NCI-H1105 (cell line): ENCODE measurements at places on chromosomes 16 and 17.

- no peak for DNase-seq
Observed at GRCh38 chr16:86289304-86289703, 221.0 kb upstream of the FOXF1 start.

GRCh38 chr16:82672676-82673075 is 45.9 kb downstream of the CDH13 start:
- DNase-seq, result no peak

- no peak for DNase-seq
Observed at GRCh38 chr17:20961586-20961985, 81.2 kb downstream of the USP22 start.

DNA sequence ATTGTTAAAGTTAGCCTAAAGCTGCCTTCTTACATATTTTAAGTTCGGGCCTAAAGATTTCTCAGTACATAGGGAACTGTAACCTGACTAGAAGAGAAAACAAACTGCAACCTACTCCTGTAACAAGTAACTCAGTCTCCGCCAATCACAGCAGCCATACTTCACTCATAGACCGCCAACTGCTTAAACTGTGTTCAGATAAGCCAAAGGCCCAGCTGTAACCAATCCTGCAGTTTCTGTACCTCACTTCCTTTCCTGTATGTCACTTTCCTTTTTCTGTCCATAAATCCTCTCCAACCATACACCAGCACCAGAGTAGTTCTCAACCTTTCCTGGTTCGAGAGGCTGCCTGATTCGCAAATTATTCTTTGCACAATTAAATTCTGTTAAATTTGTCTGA is 41.5 kb downstream of the GLG1 start:
- no peak for DNase-seq

DNA sequence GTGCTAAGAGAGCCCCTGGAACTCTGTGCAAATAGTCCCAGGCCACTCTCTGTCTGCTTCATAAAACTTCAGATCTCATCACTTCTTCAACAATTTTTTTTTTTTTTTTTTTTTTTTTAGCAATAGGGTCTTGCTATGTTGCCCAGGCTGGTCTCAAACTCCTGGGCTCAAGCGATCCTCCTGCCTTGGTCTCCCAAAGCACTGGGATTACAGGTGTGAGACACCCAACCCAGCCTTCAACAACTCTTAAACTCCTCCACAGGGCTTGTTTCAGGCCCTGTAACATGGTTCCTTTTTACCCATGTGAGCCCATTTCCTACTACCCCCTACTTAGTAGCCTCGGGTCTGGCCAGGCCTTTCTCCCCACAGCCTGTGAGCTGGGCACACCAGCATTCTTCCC is 39.3 kb upstream of the ICAM2 start:
- DNase-seq, result no peak

DNA sequence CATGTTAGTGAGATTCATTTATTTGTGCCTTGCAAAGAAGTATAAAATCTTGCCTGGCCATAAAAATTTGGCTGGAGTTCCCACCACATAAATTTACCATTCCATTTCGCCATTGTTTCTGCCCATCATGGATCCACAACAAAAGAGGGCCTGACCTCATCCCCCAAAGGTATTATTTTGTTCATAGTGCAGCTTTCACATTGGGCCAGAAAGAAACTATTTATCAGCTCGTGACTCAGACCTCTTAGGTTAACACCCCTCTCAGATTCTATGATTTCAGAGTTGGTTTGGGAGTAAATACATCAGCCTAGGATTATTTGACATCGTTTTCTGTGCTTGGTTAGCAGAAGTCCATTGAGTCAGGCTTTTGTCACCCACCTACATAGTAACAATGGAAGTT is 108.1 kb downstream of the SHISA6 start:
- no peak for DNase-seq

DNA sequence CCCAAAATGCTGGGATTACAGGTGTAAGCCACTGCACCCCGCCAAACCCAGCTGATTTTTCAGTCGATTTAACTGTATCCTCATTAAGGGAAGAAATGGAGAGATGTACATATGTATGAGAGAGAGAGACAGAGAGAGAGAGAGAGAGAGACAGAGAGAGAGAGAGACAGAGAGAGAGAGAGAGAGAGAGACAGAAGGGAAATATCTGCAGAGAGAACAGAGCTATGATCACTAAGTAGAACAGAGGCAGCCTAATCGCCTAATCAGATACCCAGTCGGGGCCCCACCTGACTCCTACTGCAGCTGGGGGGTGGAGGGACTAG is 70.0 kb downstream of the RBBP6 start:
- no peak for DNase-seq

- no peak for DNase-seq
Observed at GRCh38 chr16:73064212-73064993, 16.5 kb upstream of the ZFHX3 start.

- no peak for DNase-seq
Observed at GRCh38 chr17:35341411-35341992, 31.9 kb downstream of the SLFN11 start.

GRCh38 chr16:66286527-66286926 is 80.0 kb upstream of the CDH5 start:
- DNase-seq, result no peak

DNA sequence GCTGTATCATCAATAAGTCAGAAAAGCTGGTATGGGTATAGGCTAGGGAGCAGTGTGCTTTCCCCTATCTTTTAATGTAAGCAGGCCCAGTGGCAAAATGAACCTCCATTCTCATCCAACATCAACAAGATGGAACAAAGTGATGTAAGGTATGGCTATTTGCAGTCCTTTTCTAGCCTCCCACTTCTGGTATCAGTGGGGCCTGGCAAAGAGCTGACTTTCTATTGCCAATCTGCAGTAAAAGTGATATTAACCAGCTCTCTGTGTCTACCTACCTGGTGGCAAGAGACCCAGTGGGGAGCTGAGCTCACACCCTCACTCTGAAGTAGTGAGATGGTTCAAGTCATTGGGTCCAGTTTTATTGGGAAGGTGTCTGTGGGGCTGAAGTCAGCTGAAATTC is 1492.6 kb downstream of the CDH11 start:
- DNase-seq, result no peak

GRCh38 chr17:82941021-82942001 is 101.5 kb upstream of the ZNF750 start:
- DNase-seq, result no peak

DNA sequence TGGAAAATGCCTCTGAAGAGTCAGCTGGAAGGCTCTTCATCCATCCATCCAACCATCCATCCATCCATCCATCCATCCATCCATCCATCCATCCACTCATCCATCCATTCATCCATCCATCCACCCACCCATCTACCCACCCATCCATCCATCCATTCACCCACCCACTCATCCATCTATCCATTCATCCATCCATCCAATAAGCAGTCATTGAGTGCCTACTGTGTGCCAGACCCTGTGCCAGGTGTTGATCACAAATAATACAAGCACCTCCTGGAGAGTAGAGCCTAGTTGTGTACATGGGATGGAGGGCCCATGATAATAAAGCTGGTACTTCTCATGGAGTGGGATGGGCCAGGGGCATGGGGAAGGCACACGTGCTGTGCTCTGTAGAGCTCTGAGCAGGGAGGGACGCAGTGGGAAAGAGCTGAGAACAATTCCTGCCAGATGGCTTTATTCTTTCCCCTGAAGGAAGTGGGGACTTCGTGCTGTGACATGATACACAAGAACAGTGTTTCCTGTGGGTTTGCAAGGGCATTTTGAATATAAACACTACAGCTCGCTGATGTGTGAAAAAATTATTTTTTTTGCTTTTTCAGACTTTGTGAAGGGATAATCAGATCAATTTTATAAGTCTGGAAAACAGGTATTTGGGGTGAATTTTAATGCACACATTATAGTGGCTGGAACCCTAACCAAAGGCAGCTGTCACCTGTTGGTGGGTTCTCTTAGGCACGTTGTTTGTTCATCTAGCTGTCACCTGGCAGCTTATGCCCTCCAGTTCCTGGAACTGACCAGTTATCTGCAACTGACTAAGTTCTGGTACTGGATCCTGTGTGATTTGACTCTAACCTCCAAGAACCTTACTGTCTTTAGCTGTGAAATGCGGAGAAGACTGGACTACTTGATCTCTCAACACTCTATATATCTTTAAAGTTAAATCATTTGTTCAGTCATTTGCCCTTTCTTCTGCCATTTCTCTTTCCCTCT is 61.3 kb downstream of the PRKCB start:
- no peak for DNase-seq

- no peak for DNase-seq
Observed at GRCh38 chr17:9002606-9003354, 18.5 kb upstream of the NTN1 start.

GRCh38 chr17:61440697-61441096 is 11.5 kb upstream of the TBX4 start:
- DNase-seq, result no peak

GRCh38 chr16:87765776-87766484 is at the start of gene KLHDC4:
Gene KLHDC4 (minus strand): TSS chr16:87765986. CDS start chr16:87765890, 96 bp downstream.
- peak; percentile 41 for DNase-seq

DNA sequence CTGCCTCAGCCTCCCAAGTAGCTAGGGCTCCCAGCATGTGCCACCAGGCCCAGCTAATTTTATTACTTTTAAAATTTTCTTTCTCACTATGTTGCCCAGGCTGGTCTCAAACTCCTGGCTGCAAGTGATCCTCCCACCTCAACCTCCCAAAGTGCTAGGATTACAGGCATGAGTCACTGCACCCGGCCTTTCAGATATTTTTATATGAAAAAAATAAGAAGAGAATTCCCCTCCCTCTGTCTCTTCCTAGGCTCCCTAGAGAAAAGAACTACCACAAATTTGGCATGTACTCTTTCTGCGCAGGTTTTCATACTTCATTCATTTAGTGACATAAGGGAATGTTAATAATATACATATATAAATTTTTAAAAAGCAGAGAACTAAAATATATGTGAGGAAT is 21.7 kb upstream of the SMURF2 start:
- DNase-seq, result no peak

DNA sequence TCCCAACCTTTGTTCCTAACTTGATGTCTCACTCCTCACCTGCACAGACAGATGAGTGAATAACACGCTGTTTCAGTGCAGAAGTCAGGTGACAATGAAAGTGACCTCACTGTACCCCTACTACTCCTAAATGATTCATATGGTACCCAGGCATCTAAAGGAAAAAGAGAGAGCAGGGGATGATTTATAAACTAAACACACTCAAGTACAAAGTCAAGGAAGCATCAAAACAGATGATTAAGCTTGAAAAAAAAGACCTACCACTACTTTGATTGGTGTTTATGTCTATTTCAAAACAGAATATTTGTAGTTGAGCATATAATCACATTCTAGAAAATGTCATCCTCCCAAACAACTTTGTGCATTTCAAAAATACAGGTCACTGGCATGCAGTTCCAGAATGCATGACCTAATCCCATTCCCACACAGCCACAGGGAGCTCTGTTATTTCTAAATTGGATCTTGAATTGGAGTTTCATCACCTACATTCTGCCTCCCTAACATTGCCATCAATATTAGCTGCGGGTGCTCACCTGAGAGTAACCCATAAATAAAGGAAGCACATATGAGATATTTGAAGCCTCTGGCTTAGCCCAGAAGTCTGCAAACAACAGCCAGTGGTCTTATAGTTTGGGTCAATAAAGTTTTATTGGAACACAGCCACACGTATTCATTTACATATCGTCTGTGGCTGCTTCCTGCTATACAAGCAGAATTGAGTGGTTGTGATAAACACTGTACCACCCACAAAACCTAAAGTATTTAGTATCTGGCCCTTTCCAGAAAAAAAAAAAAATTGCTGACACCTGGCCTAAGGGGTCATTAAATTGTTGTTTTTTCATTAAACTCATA is 14.0 kb downstream of the HS3ST3A1 start:
- DNase-seq, result no peak

DNA sequence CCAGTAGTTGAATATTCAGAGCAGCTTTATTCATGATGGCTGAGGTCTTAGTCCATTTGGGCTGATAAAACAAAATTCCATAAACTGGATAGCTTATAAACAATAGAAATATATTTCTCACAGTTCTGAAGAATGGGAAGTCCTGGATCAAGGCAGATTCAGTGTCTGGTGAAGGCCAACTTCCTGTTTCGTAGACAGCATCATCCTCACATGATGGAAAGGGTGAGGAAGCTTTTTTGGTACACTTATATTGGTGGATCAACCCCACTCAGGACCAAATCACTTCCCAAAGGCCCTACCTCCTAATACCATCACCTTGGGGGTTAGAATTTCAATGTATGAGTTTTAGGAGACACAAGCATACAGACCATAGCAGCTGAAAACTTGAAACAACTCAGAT is 224.2 kb downstream of the CYB561 start:
- DNase-seq, result no peak

DNA sequence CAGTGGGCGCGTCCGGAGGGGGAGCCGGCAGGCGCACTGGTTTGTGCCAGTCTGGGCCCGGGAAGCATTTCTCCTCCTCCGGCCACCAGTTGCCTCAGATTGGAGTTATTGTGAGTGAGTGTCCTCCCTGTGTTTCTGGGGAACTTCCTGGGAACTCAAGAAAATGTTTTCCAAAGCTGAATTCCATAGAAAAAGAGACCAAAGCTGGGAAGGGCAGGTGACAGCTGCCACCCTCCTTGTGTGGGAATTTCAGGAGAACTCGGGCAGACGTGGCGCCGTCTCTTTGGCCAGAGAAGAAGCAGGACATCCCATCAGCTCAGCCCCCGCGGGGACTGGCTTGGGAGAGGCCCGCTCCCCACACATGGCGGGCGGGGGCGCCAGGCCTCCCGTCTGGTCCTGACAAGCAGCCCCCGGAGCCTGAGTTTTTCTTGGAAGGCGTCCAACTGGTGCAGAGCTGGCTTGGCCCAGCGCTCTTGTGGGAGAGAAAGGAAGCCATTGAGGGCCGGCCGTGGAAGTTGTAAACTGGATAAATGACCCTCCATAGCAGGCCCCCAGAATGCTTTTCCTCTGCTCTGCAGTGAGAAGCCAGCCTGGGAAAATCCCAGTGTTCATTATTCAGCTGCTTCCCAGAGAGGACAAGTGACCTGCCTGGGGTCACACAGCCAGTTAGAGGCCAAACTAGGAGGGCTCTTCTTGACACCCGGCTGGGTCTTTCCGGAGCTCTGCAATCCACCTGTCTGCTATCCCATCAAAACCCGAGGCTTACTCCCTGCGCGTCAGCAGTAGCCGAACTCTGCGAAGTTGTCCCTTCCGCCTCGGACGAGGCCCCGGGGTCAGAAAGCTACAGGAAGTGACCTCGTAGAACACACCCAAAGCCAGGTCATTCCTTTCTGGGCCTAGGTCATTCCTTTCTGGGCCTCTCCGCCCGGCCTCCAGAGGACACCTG is 39.2 kb upstream of the GSE1 start:
- no peak for DNase-seq

DNA sequence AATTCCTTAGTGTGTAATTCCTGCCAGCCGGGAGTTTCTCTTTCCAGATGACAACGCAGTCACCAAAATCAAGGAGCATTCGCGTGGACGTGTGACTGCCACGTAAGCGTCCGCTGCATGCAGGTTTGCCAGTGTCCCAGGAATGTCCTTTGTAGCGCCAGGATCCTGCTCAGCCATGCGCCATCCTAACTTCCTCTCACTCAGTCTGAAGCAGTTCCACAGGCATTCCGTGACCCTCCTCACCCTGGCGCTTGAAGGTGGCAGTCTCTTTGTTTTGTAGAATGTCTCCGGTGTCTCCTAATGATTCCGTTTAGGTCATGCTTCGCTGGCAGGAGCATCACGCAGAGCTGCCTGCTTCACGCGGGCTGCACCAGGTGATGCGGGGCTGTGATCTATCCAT is 88.6 kb downstream of the RPTOR start:
- DNase-seq, result no peak

GRCh38 chr16:346587-346986 is 5.9 kb downstream of the AXIN1 start:
- no peak for DNase-seq
